Breast epithelium (tissue), 4 donors: ENCODE measurements at places on chromosomes 3 and 15. TPM values are rescaled to one million over a fixed set of nuclear protein-coding genes. Genes with fewer than 3 reads are reported as not detected.
A peak's percentile ranks its signal among the peaks of the same experiment; 100 is the strongest.

The CHST14 gene
- 10.8 TPM for total RNA-seq

GRCh38 chr15:89746386-89746780 lies 4.7 kb downstream of the MESP1 start:
- DNase-seq = no peak
- no peaks in the 10 kb centered on the region for H3K27me3 ChIP-seq
- no peak overlapping the region for H3K27ac ChIP-seq
- H3K4me1 ChIP-seq = no peaks in the 10 kb centered on the region
- H3K4me3 ChIP-seq = no peak overlapping the region

GRCh38 chr3:98954791-98955604 lies 53.5 kb upstream of the DCBLD2 start:
- H3K4me3 ChIP-seq = no peak overlapping the region
- H3K27me3 ChIP-seq = no peaks in the 10 kb centered on the region
- no peak overlapping the region for H3K27ac ChIP-seq
- H3K36me3 ChIP-seq = no peaks in the 10 kb centered on the region
- no peaks in the 10 kb centered on the region for H3K4me1 ChIP-seq

The MYO5C gene
- 71.3 TPM for total RNA-seq

GRCh38 chr3:20160230-20160629 lies 25.8 kb downstream of the SGO1 start:
- H3K4me3 ChIP-seq = no peak overlapping the region
- H3K36me3 ChIP-seq = no peaks in the 10 kb centered on the region
- no peaks in the 10 kb centered on the region for H3K27me3 ChIP-seq
- H3K4me1 ChIP-seq = no peaks in the 10 kb centered on the region
- no peak overlapping the region for H3K27ac ChIP-seq
- no peak for DNase-seq

The MAN2C1 gene
- total RNA-seq = 112 TPM

The SNTN gene
- total RNA-seq = not detected

The GPR160 gene
- total RNA-seq = 31.9 TPM

The RBMS3 gene
- 103 TPM for total RNA-seq

The MGLL gene
- total RNA-seq = 25.8 TPM

GRCh38 chr3:3119393-3119851 lies 7.3 kb upstream of the TRNT1 start:
- H3K27me3 ChIP-seq = no peaks in the 10 kb centered on the region
- H3K27ac ChIP-seq = no peak overlapping the region
- H3K36me3 ChIP-seq = no peaks in the 10 kb centered on the region
- no peak for DNase-seq
- H3K4me1 ChIP-seq = no peaks in the 10 kb centered on the region
- H3K4me3 ChIP-seq = no peak overlapping the region

The TOMM70 gene
- total RNA-seq = 59.7 TPM

GRCh38 chr3:96657710-96658109 lies 156.7 kb upstream of the EPHA6 start:
- no peaks in the 10 kb centered on the region for H3K4me1 ChIP-seq
- no peak for DNase-seq
- no peaks in the 10 kb centered on the region for H3K36me3 ChIP-seq
- H3K27ac ChIP-seq = no peak overlapping the region
- no peaks in the 10 kb centered on the region for H3K27me3 ChIP-seq
- no peak overlapping the region for H3K4me3 ChIP-seq

DNA sequence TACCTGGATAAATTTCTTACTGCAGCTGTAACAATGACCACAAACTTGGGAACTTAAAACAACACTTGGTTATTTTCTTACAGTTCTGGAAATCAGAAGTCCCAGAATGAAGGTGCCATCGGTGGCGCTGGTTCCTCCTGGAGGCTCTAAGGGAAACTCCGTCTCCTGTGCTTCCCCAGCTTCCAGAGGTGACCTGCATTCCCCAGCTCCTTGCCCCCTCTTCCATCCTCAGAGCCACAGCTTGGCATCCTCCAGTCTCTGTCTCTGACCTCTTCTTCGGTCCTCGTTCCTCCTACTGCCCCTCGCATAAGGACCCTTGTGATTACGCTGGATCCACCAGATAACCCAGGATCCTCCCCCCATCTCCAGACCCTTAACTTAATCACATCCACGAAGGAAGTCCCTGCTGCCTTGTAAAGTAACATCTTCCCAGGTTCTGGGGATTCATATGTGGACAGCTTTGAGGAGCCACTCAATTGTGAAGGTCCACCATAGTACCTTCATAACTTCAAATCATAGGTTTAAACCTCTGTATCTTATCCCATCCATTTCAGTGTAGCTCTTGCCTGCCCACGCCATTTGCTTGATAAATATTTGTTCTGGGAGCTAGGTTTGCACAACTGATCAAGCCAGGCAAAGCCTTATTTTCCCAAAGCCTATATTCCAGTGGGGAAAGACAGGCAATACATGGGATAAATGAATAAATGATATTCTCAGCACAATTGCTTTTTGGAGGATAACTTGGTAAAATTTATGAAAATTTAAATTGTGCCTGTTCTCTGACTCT lies 34.8 kb downstream of the KLF15 start:
- no peaks in the 10 kb centered on the region for H3K36me3 ChIP-seq
- H3K4me1 ChIP-seq = no peaks in the 10 kb centered on the region
- no peak for DNase-seq

DNA sequence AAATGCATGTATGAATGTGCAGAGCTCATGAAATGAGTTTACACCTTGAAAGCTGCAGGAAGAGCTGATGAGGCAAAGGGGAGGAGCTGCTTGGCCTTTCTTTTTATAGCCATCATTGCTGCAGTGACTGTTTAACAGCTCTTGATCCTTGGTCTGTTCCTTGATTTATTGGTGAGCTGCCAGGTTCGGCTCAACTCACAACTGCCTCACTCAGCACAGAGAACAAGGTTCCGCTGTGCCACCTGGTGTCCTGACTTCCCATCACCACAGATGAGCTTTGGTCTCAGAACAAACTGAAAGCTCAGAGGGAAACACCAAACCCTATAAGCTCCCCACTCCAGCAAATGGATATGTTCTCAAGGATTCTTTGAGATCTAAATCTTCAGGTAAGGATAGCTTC lies 626.1 kb downstream of the MAGI1 start:
- no peaks in the 10 kb centered on the region for H3K27me3 ChIP-seq
- no peaks in the 10 kb centered on the region for H3K4me1 ChIP-seq
- H3K4me3 ChIP-seq = no peak overlapping the region
- no peak overlapping the region for H3K27ac ChIP-seq
- no peak for DNase-seq
- no peaks in the 10 kb centered on the region for H3K36me3 ChIP-seq

The COLQ gene
- 1.8 TPM for total RNA-seq

GRCh38 chr3:127598841-127599570 lies 795 bp downstream of the MCM2 start:
- H3K4me1 ChIP-seq = no peaks in the 10 kb centered on the region
- H3K4me3 ChIP-seq = peak overlapping the region; percentile 65
- no peaks in the 10 kb centered on the region for H3K27me3 ChIP-seq
- DNase-seq = no peak

The PPP1R14D gene
- total RNA-seq = 4.9 TPM

GRCh38 chr15:59687836-59688235 lies 1.3 kb downstream of the BNIP2 start:
- peaks cover 22% of the 10 kb centered on the region for H3K4me1 ChIP-seq
- peak overlapping the region; percentile 97 for H3K4me3 ChIP-seq
- H3K27ac ChIP-seq = peak overlapping the region; percentile 99
- H3K36me3 ChIP-seq = no peaks in the 10 kb centered on the region
- H3K27me3 ChIP-seq = no peaks in the 10 kb centered on the region

GRCh38 chr3:38374221-38374620 lies 27.6 kb downstream of the XYLB start:
- no peaks in the 10 kb centered on the region for H3K27me3 ChIP-seq
- H3K27ac ChIP-seq = no peak overlapping the region
- DNase-seq = no peak
- H3K4me3 ChIP-seq = no peak overlapping the region
- H3K36me3 ChIP-seq = no peaks in the 10 kb centered on the region

GRCh38 chr15:70151462-70151861 lies 53.7 kb upstream of the TLE3 start:
- no peaks in the 10 kb centered on the region for H3K4me1 ChIP-seq
- no peaks in the 10 kb centered on the region for H3K27me3 ChIP-seq
- DNase-seq = no peak
- H3K4me3 ChIP-seq = no peak overlapping the region
- H3K36me3 ChIP-seq = no peaks in the 10 kb centered on the region
- no peak overlapping the region for H3K27ac ChIP-seq

DNA sequence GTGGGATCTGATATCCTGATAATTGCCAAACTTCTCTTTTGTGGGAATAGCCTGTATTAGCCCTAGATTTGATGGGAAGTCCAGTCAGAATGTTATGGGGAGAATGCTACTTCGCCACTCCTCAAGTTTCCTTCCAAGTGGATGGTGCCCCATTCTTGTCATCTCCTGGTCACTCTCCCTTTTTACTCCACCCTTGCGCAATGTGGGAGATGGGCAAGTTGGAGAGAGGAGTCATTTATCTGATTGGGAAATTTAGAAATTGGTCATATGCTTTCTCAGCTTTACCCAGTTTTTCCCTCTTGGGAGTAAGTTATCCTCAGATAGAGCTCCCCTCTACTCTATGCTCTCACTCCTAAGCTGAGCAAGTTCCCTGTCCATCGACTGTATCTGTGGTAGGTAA lies 14.4 kb downstream of the FANCD2OS start:
- no peak overlapping the region for H3K4me3 ChIP-seq
- no peak overlapping the region for H3K27ac ChIP-seq
- no peaks in the 10 kb centered on the region for H3K27me3 ChIP-seq
- DNase-seq = no peak
- no peaks in the 10 kb centered on the region for H3K36me3 ChIP-seq
- no peaks in the 10 kb centered on the region for H3K4me1 ChIP-seq

The PPCDC gene
- 18.9 TPM for total RNA-seq

The EPHA3 gene
- total RNA-seq = 1.0 TPM

DNA sequence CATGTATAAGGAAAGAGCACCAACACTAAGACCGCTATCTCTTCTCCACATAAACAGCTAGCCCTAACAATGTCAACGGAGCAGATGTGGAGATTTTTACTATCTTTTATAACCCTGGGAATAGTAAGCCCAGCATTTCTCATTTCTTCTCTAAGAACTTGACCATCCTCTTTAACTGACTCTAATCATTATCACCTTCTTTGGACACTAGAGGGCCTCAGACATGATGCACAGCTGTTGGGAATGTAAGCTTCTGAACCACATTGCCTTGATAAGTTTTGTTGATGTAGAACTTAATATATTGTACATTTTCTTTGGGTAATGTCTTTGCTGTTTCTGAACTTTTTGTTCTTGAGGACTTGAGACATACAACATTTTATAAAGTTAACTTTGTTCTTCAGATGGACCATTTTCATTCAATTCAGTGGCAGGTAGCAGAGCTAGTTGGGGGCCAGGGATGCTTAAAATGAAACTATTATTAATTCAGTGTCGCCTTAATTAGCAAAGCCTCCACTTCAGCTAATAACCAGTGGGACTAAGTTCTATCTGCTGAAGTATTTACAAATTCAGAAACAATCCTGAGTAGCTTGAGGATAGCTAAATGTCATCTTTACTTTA lies 9.6 kb upstream of the TAGLN3 start:
- H3K27me3 ChIP-seq = no peaks in the 10 kb centered on the region
- no peaks in the 10 kb centered on the region for H3K4me1 ChIP-seq
- no peaks in the 10 kb centered on the region for H3K36me3 ChIP-seq
- no peak overlapping the region for H3K4me3 ChIP-seq
- H3K27ac ChIP-seq = no peak overlapping the region

The GUCA1C gene
- not detected for total RNA-seq

The CX3CR1 gene
- 1.3 TPM for total RNA-seq

DNA sequence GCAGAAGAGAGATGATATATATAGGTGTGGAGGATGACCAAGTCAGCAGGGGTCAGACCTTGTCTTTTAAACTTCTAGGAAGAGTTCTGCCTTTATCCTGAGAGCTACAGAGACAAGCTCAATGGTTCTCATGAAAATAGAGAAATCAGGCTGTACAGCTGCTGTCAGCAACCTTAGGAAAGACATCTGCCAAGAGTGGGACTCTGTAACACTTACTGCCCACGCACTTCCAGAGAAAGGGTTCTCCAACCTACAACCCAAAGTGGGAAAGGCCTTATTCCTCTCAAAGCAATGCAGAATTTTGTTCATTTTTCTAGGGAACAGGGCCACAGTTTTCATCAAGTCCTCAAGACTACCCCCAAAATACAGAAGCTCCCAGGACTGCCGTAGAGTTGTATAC lies 138.7 kb downstream of the STT3B start:
- no peak for DNase-seq
- no peaks in the 10 kb centered on the region for H3K27me3 ChIP-seq
- no peaks in the 10 kb centered on the region for H3K4me1 ChIP-seq
- H3K36me3 ChIP-seq = no peaks in the 10 kb centered on the region
- peak overlapping the region; percentile 71 for H3K27ac ChIP-seq

- no peaks in the 10 kb centered on the region for H3K27me3 ChIP-seq
- no peak overlapping the region for H3K27ac ChIP-seq
- DNase-seq = no peak
- H3K4me1 ChIP-seq = no peaks in the 10 kb centered on the region
Observed at GRCh38 chr15:78408355-78408640, 29.7 kb upstream of the IREB2 start.

- DNase-seq = no peak
- H3K36me3 ChIP-seq = no peaks in the 10 kb centered on the region
- H3K27ac ChIP-seq = peak overlapping the region; percentile 55
- H3K4me1 ChIP-seq = no peaks in the 10 kb centered on the region
- H3K27me3 ChIP-seq = no peaks in the 10 kb centered on the region
Observed at GRCh38 chr3:14317057-14317553, 85.3 kb upstream of the SLC6A6 start.

- no peaks in the 10 kb centered on the region for H3K36me3 ChIP-seq
- H3K4me1 ChIP-seq = no peaks in the 10 kb centered on the region
- no peak overlapping the region for H3K4me3 ChIP-seq
- DNase-seq = no peak
Observed at GRCh38 chr3:108441071-108441507, 69.3 kb downstream of the MYH15 start.

- H3K36me3 ChIP-seq = no peaks in the 10 kb centered on the region
- no peak for DNase-seq
- H3K27ac ChIP-seq = no peak overlapping the region
Observed at GRCh38 chr3:188792793-188793192, 379.0 kb upstream of the TPRG1 start.

The TTLL3 gene
- total RNA-seq = 76.7 TPM

The ARRDC4 gene
- 25.8 TPM for total RNA-seq

The HTD2 gene
- 11.1 TPM for total RNA-seq

- no peak for DNase-seq
- H3K4me1 ChIP-seq = peaks cover 9% of the 10 kb centered on the region
- H3K36me3 ChIP-seq = no peaks in the 10 kb centered on the region
- no peaks in the 10 kb centered on the region for H3K27me3 ChIP-seq
- H3K4me3 ChIP-seq = no peak overlapping the region
Observed at GRCh38 chr3:194935061-194935460, 249.4 kb downstream of the FAM43A start.

The P3H2 gene
- total RNA-seq = 10.2 TPM

GRCh38 chr15:53448232-53449015 lies 311.0 kb downstream of the WDR72 start:
- no peak overlapping the region for H3K27ac ChIP-seq
- DNase-seq = no peak
- H3K36me3 ChIP-seq = no peaks in the 10 kb centered on the region
- no peaks in the 10 kb centered on the region for H3K27me3 ChIP-seq

The POLQ gene
- 0.29 TPM for total RNA-seq

The MRAS gene
- 74.8 TPM for total RNA-seq

GRCh38 chr15:93159930-93160329 lies 70.9 kb upstream of the RGMA start:
- no peaks in the 10 kb centered on the region for H3K36me3 ChIP-seq
- DNase-seq = no peak
- H3K27ac ChIP-seq = no peak overlapping the region
- no peak overlapping the region for H3K4me3 ChIP-seq

The TATDN2 gene
- 18.7 TPM for total RNA-seq

GRCh38 chr3:73796382-73796781 lies 171.6 kb upstream of the PDZRN3 start:
- H3K4me3 ChIP-seq = no peak overlapping the region
- H3K27me3 ChIP-seq = no peaks in the 10 kb centered on the region
- no peak overlapping the region for H3K27ac ChIP-seq
- H3K36me3 ChIP-seq = no peaks in the 10 kb centered on the region
- DNase-seq = no peak
